ENCODE measurements at places on chromosomes 11 and 22.

- no peak for DNase-seq
Measured at GRCh38 chr22:33720166-33720878, 200.0 kb downstream of the LARGE1 start.

- DNase-seq = no peak
Measured at GRCh38 chr11:44658506-44658850, 68.3 kb upstream of the TSPAN18 start.

DNA sequence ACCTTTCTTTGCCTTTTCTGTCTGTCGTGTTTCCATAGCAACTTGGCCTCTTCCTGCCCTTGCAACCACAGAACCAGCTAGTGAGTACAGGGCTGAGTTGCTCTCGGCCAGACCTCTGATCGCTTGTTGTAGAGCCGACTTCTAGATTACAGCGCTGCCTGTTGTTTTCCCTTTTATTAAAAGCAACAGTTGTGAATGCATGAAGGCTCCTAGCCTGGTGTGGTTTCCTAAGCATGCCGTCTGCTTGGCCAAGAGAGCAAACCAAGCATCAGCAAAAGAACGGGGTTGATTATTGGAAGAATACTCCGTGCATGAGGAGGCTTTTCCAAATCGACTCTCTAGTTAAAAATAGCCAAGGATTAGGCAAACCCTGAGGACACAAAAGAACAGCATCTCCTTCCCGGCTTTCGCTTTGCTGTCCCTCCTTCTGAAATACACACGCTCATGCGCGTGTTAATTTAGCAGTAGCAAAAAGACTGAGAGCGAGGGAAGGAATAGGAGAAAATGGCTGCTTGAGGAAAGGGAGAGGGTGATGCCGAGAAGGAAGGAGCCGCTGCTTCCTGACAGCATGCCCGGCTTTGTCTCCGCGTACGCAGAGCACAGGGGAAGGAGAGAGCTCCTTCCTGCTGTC lies 71.5 kb upstream of the TTC12 start:
- no peak for DNase-seq

DNA sequence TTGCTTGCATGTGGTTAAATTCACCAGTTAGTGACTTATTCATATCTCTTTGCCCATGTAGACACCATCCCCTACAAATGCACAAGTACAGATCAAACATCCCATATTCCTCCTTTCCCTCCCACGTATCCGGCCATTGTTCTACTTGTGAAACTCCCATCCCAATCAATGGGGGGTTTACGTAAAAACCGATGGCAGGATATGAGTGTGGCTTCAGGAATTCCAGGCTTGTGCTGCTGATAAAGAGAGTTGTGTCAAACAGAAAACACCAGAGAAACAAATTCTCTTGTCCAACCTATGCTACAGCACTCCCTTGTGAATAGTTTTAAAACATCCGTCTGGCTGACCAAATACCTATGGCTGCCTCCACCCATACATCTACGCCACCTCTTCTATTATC lies 15.5 kb downstream of the FLI1 start:
- no peak for DNase-seq

GRCh38 chr11:75858613-75859012 lies 43.6 kb downstream of the UVRAG start:
- no peak for DNase-seq

GRCh38 chr22:50468626-50469025 lies 6.2 kb downstream of the SBF1 start:
- DNase-seq = no peak

DNA sequence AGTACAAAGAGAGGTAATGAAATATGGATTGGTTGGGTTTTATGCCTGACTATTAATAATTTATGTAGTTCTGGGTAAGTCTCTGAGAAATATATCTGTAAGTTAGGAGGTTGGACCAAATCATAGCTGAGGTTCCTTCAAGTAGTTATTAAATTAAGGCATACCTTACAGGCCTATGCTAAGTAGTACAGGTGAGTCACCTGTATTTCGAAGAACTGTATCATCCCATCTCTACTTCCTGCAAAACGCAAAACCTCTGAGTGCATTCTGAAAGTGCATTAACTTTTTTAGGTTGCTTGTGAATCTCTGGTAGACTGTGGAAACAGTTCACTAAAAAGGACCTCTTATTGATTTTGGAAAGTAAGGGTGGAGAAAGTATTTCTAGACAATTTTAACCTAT lies 37.1 kb downstream of the APOL5 start:
- DNase-seq = no peak

DNA sequence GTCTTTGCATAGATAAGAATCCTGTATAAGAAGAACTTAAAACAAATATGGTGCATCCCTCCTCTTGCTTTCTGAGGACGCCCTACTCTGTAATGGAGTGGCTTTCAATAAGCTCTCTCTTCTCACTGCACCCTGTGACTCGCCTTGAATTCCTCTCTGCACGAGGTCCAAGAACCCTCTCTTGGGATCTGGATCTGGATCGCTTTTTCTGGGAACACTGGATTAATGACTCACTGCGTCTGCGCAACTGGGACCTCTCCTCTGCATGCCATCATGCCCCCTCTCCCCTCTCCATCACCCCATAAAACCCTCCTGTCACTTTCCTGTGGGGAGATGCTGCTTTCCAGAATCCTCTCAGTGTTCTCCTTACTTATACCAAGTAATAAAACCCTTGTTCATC lies 15.1 kb upstream of the CABP2 start:
- no peak for DNase-seq

- no peak for DNase-seq
Measured at GRCh38 chr11:74018331-74019005, 9.6 kb upstream of the UCP3 start.

GRCh38 chr22:24810043-24810749 lies 4.2 kb downstream of the SGSM1 start:
- DNase-seq = no peak

DNA sequence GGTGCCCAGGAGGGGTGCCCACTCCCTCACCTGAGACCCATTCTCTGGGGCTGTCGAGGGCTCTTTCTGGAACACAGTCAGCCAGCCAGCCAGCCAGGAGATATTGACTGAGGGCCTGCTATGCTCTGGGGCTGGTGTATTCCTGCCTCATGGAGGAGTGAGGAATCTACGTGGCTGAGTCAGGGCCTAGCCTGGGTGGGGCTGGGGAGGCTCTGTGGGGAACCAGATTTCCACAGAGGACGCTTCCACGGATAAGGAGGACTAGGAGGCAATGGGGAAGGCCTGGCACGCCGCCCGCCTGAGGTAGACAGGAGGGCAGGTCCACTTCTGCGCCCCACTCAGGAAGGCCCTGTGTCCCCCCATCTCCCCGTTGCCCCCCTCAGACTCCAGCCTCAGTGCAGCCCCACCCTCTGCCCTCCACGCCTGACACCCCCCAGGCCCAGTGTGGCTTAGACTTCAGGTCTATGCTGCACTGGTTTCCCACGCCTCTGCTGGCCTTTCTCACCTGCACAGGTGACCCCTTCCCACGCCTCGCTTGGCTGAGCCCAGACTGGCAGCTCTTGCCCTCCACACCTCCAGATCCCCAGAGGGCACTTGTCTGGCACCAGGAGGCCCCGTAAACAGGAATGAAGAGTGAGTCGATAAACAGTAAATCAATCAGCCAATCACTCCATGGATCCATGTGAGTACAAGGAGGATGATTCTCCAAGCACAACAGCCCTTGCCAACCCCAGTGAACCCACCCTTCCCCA lies 37.5 kb downstream of the MACROD1 start:
- DNase-seq = no peak

DNA sequence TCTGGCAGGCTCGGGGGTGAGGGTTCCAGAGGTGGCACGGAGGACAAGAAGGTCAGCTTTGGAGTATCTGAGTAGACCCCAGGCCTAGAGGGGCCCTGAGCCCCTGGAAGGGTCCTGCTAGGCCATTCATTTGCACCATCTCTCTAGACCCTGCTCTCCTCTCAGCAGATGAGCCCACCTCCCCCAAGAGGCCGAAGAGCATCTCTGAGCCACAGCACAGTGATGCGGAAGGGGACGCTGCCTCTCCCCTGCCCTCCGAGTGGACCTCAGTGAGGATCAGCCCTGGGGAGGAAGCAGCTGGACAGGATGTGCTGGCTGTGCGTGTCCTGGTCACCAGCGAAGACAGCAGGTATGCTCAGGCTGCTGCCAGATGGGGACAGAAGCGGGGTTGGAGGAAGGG lies 101.6 kb upstream of the PARVA start:
- DNase-seq = no peak

- no peak for DNase-seq
Measured at GRCh38 chr22:48226026-48227013, 1463.9 kb downstream of the TBC1D22A start.

- DNase-seq = no peak
Measured at GRCh38 chr11:96105197-96105895, 181.4 kb upstream of the MTMR2 start.

DNA sequence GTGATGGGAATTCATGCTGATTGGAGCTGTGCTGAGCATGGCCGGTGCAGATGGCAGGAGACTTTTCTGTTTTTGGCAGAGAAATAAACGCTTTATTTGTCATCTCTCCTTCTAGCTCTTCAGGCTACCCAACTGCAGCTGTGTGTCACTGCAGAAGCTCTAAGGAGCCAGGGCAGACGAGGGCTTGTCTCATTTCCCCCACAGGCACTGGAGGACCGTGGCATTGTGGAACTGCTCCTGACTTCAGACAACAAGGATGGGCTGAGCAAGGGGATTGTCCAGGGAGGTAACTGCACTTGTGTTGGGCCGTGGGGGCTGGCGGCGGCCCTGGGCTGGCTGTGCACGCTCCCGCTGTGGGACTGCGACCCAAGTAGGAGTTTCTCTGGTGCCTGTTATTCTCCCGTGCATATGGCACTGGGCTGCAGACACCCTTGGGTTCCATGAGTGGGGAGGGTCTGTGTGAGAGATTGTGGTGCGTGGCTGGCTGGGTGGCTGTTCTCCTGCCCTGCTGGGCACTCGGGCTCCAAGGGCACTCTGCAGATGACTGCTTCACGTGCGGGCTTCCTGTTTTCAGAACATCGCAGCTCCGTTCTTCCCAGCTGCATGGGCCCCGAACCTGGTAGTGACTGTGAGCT lies 27.2 kb downstream of the GLB1L2 start:
- no peak for DNase-seq

DNA sequence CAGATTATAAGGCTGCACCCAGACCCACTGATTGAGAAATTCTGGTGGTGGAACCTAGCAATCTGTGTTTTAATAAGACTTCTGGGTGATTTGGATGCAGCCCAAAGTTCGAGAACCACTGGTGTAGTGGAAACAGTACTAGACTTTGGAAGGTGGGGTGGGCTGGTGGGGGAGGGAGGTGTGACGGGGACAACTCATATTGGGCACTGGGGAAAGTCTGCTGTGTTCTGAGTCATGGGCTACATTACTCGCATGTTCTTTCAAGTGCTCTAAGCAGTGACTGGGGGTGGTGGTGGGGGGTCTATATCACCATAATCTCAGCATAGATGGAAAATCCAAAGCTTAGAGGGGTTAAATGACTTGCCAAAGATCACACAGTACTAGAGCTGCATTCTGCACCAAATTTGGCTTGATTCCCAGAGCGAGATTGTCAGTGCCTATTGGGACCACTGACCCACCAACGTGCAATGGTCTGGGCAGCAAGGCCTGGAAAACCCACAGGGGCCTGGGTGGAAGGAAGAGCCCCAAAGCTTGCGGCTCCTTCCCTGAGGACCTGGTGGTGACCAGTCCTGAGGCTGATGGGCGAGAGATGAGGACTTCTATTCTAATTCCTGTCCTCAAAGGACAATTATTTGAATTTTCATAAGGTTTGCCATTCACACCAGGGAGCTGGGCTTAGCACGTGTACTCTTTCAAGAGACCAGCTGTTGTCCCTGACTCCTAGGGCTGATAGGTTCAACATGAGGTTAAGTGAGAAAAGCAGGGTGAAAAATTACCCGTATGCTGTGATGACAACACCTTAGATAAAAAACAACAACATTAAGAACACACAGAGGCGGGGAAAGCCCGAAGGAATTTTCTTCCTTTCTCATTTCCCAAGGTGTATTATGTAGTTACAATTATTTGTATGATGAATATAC lies 77.5 kb upstream of the NARS2 start:
- no peak for DNase-seq

DNA sequence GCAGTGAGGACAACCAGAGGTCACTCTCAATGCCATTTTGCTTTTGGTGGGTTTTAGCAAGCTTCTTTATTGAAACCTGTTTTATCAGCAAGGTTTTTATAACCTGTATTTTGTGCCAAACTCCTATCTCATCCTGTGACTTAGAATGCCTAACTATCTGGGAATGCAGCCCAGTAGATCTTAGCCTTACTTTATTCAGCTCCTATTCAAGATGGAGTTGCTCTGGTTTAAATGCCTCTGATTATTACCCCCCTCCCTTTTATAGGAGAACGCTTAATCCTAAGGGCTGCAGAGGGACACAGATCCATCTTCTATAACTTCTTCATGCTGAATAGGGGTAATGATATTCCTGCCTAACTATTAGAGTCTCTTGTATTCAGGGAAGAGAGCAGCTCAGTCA lies 179.1 kb downstream of the KIF18A start:
- DNase-seq = no peak

DNA sequence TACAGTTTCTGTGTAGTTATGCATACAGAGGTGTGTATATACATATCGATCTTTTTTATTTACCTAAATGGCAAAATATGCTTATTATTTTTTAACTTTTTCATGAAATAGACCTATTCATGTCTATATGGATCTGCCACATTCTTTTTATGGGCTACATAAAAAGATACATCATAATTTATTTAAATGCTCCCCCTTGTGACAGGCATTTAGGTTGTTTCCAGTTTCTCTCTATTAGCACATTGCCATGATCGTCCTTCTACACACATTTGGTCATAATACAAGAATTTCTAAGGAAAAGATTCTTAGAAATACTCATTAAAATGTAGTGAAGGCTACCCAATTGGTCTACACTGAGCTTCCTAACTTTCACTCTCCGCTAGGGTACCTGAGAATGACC lies 1067.4 kb downstream of the OPCML start:
- DNase-seq = no peak

DNA sequence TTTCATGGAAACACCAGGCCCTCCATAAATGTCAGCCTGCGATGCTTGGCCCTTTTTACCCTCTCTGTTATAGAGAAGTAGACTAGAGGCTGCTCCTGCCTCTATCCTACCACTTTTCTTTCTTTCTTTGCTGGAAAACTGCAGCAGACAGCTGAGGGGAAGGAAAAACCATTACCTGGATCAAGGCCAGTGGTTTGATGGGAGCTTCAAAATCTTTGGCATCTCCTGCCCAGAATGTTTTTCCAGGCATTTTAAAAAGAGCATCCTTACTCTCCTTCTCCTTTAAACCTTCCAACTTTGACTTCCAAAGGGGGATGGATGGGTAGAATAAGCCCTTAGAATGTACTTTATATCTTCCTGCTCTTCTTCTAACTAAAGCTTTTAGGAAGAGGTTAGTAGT lies 44.9 kb downstream of the EXT2 start:
- DNase-seq = no peak

- peak; percentile 61 for DNase-seq
Measured at GRCh38 chr11:65425105-65425970, 2.7 kb downstream of the NEAT1 start.

GRCh38 chr22:46913351-46913750 lies 150.9 kb downstream of the TBC1D22A start:
- DNase-seq = no peak

- DNase-seq = no peak
Measured at GRCh38 chr22:33126881-33127280, 68.7 kb upstream of the SYN3 start.

- no peak for DNase-seq
Measured at GRCh38 chr11:131910523-131911387, 540.3 kb downstream of the NTM start.
